ENCODE measurements at places on chromosomes 2 and 18.

DNA sequence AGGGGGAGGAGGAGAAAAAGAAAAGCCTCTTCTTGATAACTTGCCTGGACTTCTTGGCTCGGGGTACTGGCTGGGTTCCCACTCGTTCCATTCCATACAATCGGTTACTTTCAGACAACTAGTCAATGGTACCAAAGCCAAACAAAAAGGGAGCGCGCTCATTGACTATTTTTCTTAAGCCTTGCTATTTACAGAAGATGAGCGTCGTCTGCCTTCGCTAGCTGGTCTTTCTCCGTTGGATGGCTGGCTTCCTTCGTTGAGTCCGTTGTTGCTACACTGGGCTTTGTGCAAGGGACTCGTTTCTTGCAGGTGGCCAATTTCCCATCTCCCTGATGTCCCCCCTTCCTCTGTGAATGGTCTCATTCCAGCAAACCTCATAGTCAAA, 260.4 kb downstream of the ZNF516 start:
- no peak for DNase-seq

GRCh38 chr18:80033181-80034067, 810 bp upstream of the RBFA start:
- DNase-seq, result no peak

DNA sequence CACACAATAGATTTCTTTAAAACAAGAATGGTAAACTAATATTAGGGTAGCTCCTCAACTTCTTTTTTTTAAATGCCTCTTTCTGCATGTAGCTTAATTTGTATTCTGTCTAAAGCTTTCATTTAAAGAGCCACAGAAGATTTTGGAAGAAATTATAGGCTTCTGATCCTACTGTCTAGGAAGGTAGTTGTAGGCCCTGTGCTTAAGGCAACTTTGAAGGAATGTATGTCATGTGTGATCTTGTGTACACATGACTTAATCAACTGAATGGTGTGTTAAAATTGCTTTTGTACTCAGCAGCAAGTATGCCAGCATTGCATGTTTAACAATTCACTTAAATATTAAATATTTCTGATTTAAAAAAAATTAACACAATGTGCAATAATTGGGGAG, 51.5 kb upstream of the LYPD6 start:
- no peak for DNase-seq

DNA sequence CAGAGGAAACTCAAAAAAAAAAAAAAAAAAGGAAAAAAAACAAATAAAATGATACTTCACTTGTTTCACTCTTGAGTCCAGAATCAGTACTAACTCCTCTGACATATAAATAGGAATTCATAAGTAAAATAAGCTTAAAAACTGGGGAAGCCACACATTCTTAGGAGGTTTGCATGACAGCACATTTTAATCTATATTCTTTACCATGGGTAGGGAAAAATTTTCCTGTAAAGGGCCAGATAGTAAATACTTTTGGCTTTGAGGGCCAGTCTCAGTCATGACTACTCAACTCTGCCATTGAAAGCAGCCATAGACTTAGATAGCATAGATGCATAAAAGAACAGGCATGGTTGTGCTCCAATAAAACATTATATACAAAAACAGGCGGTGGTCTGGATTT, 145.2 kb downstream of the BCL11A start:
- DNase-seq, result no peak

DNA sequence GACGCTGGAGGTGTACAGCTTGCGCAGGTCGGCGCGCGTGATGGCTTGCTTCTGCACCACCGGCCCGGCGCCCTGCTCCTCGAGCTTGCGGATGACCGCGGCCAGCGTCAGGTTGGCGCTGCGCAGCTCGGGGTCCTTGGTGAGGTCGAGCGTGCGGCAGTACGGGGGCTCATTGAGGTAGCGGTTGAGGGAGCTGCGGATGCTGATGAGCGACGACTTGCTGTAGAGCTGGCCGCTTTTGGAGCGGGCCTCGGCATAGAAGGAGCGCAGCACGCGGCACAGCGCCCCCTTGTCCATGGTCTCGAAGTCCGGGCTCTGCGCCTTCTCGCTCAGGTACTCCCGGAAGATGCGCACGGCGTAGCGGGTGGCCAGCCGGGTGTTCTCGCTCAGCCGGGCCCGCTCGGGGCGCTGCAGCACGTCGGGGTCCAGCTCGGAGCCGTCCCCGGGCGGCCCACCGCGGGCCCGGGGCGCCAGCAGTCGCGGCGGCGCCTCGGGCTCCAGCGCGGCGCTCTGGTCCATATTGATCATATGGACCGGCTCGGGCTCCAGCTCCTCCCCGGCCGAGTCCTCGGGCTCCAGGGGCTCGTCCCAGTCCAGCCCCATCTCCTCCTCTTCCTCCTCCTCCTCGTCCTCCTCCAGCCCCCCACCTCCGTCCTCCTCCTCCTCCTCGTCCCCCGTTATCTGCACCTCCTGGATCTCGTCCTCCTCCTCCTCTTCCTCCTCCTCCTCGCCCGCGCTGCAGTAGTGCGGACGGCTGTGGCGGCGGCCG, 523 bp downstream of the KCTD1 start:
- DNase-seq, result no peak

DNA sequence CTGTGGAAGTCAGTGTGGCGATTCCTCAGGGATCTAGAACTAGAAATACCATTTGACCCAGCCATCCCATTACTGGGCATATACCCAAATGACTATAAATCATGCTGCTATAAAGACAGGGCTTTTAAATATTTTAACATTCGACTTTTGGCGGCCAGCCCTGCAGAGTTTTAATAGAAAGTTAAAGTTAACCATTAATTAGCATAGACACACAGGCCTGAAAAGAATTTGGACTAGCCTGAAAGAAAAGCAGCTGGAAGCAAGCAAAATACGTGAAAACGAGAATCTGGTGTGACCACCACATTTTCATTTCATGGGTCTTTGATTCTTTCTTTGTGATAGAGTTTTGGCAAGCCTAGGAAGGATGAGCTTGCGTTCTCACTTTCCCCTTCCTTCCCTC, 184.0 kb downstream of the SCG2 start:
- no peak for DNase-seq

DNA sequence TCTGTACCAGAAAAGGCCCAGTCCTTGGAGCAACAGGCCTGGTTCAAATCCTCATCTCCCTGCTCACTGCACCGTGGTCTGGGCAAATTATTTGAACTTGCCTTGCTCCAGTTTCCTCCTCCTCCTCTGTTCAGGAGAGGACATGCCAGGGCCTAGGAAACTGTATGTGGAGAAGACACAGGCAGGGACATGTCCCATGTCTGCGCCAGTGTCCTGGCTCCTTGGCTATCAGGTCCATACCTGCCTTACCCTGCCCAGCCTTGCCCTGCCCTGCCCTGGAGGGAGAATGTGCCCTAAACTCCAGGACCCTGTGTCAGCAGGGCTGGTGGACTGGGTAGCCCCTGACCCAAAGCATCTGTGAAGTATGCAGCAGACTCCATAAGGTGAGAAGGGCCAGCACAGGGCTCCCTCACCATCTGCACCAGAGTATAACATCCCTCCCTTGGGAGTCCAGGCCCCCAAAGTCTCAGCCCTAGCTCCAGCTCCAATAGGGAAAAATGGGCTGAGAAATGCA, 165.3 kb downstream of the GALNT1 start:
- DNase-seq, result no peak

DNA sequence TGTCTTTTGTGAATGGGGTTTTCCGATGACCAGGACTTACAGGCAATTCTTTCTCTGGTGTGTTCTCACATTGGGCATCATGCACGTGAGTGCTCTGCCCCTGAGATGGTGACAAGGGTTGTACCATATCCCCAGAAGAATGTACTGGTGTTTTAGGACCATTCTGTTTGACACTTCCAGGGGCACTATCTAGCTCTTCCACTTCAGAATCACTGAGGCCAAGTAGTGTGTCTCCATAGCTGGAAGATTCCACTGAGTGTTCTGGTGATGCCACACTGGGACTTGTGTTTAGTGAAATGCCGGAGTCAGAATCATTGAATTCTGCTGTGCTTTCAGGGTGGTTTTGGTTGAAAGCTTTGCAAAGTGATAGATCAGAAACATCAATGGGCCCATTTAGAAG, 18.7 kb downstream of the HNRNPA3 start:
- DNase-seq, result no peak

- no peak for DNase-seq
These were observed 144.4 kb upstream of the ITGA6 start for GRCh38 chr2:172282944-172283343.

DNA sequence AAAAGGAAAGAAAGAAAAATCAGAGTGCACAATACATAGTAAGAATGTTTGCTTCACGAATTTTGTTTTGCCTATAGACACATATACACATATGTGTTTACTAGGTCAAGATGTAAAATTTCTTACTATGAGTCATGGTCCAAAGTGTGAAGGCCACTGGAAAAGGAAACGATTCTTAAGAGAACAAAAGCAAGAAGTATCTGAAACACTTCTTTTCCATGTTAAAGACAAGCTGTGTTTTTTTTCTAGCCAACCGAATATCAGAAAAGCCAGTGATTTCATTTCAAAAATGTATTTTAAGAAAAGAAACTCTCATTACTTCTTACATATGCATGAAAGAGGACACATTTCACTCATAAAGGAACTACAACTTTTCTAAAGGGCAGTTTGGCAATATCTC, 24.9 kb downstream of the PECR start:
- DNase-seq, result no peak

DNA sequence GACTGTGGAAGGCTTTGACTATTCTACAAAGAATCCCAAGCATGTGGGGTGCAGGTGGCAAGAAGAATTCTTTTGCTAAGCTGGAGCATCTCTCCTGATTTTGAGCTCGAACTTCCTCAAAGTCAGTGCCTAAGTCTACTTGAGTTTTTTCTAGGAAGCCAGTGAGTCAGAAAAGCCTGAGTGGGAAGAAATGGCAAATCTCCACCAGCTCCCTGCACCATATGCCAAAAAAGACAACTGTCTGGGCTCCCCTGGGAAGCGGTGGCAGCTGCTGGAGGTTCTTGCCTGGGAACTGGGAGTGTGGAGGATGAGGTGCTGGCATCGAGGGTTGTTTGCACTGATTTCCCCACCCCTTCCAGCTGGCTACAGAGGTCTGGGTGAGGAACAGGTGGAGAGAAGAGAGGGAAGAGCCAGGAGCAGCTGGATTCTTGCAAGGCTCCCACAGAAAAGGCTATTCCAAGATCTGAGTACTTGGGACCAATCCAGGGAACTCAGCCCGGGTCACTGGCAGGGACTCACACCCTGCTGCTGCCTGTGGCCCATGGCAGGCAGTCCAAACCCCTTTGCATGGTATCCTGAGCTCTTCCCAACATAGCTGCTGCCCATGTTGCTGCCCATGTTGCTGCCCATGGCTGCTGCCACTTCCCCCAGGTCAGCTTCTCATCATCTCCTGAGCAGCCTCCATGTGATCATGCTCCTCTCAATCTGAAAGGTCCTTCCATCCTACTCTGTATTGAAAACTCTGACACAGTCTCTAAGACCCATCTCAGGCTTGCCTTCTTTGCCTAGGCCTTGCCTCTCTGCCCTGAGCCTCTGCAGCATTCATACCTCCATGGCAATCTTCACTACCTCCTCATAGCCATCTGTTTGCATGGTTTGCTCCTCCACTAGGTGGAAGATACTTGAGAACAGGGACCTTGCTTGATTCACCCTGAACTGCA, 128.3 kb upstream of the SPATS2L start:
- no peak for DNase-seq

DNA sequence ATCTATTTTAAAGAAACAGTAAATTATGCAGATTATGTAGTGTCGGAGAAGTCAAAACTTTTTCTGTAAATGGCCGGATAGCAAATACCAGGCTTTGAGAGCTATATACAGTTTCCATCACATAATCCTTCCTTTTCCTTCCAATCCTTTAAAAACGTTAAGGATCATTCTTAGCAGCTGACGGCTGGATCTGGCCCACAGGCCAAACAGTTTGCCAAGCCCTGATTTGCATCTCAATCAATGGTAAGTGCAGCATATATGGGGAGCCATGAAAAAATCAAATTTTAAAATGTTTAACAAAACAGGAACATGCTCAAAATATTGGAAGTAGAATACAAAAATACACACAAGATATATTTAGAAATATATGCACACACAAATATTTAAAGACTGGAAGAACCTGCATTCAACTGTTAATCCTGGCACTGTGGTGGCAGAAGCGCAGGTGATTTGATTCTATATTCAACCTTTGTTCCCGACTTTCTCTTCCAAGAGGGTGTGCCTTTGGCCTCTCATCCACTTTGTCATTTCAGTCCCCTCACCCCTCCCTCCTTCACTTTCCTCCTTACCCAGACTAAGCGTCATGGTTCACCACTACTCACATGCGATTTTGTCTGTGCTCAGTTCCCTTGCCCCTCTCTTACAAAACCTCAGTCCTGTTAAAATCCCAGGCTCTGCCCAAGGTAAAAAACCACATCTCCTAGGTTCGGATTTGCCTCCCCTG, 27.3 kb downstream of the NDUFA10 start:
- no peak for DNase-seq

DNA sequence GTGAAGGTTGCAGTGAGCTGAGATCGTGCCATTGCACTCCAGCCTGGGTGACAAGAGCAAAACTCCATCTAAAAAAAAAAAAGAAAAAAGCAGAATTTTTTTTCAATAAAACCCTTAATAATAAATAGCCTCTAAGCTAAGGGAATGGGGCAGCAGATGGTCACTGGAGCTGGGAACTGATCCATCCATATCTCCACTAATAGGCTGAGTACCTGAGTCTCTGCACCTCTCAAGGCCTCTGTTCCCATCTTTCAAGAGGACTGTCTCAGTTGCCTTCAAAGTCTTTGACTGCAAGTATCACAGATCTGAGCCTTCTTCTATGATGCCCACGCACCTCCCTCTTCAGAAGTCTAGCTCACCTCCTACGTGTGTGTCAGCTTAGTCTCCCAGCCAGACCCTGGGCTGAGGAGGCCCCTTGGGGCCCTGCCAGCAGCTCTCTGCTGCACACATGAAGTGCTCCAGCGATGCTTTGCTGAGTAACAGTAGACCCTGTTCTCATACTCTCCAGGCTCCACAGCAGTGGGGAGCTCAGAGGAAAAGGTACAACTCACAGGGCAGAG, 32.9 kb downstream of the ST8SIA5 start:
- DNase-seq, result no peak

GRCh38 chr18:13320096-13320495, 101.5 kb downstream of the LDLRAD4 start:
- DNase-seq, result no peak

DNA sequence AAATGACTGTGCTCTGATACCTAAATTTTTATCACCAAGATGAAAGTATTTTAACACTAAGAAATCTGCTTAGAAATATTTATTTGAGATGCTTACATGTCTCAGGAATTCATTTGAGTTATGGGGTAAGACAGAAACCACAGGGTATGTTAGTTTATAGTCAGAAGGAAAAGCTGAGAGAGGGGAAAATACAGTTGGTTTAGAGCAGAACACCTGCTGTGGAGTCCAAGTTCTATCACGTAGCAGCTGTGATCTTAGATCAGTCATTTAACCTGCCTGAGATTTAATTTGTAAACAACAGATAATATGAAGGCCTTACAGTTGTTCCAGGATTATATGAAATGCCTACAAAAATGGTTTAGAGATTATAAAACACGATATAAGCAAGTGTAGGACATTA, 29.0 kb downstream of the PDE6D start:
- DNase-seq, result no peak

DNA sequence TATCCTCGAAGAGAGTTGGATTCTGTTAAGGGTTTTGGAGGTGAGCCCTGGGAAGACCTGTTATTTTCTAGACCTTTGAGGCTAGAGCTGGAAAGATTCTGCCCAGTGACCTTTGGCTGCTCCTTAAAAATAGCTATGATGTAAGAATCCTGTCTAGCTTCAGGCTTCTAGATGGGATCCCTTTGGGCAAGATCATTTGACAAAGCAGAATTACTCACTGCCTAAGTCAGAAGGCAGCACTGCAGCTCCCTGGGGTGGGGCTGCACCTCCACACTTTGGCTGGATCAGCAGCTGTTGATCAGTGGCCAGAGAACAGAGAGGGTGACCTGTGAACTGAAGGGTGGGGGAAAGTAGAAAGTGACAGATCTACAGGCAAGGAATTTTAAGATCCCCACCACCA, 103.8 kb downstream of the ASAP2 start:
- DNase-seq, result no peak
